ENCODE measurements at places on chromosomes 7 and 10.

DNA sequence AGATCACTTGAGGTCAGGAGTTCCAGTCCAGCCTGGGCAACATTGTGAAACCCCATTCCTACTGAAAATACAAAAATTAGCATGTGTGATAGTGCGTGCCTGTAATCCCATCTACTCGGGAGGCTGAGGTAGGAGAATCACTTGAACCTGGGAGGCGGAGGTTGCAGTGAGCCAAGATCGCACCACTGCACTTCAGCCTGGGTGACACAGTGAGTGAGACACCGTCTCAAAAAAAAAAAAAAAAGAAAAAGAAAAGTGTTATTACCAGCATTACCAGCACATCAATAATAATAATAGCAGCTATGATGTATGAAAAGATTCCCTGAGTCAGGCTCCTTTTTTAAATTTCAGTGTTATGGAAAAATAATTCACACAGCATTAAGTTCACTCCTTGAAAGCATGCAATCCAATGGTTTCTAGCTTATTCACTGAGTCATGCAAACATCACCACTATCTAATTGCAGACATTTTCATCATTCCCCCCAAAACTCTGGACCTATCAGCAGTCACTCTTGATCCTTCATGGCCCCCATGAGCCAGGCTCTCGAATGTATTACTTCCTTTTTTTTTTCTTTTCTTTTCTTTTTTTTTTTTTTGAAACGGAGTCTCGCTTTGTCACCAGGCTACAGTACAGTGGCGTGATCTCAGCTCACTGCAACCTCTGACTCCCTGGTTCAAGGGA lies 228.4 kb downstream of the FANK1 start:
- no peak for DNase-seq

- DNase-seq: no peak
These were observed 76.8 kb downstream of the PTN start for GRCh38 chr7:137266764-137267163.

DNA sequence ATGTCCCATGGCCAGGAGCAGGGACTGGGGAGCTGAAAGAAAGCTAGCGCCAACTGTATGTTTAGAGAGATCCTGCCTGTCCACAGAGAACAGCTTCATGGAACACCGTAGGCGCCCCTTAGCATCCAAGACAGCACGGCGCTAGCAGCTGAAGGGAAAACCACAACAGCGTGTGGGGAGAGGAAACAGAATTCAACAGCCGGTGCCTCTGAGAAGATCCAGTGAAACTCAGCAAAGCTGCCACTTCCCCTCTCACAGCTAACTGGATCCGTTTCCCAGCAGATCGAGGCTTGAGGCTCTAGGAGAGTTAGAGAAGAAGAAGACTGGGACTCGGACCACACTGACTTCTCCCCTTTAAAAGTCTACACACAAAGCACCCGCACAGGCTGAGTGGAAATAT lies 145.0 kb downstream of the MAD1L1 start:
- no peak for DNase-seq

- no peak for DNase-seq
These were observed 615.0 kb upstream of the MBL2 start for GRCh38 chr10:53387562-53387961.

DNA sequence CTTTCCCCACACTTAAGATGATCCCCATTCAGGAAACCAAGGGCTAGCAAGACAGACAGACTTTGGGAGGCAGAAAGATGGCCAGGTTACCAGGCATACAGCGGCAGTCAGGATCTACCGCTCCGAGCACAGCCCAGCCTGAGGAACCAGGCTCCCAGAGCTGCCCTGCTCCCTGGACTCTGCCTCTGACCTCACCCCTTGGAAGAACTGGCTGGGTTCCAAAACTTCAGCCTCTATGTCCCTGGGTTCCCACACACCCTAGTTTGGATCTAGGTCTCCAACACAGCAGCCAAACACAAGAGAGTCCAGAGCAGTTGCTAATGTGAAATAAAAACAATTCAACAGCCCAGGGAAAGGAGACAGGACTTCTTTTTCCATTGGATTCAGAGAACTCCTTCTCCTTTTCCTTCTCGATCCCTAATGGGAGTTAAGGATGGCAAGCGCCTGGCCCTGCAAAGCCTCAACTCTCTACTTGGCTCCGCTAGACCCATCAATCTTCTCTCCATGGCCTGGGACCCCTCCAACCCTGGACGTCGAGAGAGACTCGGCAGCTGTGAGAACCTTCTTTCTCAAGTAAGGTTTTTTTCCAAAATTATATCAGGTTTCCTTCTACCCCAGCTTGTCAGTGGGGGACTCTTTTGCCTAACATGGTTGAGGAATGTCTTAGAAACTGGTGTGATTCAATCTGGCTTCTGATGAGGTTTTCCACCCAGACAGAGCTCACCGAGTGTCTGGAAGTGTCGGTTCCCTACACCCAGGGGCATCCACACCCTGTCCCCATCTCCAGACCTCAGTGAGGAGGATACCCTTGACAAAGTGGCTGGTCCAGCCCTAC lies 219.6 kb downstream of the KCNMA1 start:
- no peak for DNase-seq

GRCh38 chr7:51602376-51602775 lies 285.8 kb upstream of the COBL start:
- no peak for DNase-seq

Measured in T-helper 22 cell (primary cell).